Stimulated activated CD4-positive, alpha-beta T cell treated with anti-CD3 and anti-CD28 coated beads, Interleukin-4, amount 100 ng/mL, for 4 hours (primary cell): ENCODE measurements at places on chromosomes 4 and X.

- no peak for DNase-seq
These were observed 78.7 kb upstream of the DCLK2 start for GRCh38 chr4:149999485-150000074.

DNA sequence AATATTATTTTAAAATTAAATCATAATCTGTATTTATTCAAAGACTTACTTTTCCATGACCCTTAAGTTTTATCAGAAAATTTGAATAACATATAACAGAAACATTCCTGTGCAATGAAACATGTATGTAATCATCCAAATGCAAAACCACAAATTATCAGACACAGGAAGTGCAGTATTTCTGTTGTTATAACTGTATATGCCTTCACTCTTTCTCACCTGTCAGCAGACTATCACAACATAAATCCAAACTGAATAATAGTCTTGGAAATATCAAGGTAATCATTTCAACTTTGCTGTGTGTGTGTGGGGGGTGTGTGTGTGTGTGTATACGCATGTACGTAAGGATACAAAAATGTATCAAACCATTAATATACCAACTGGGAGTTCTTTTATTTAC, 285.9 kb downstream of the SLC7A11 start:
- DNase-seq: no peak

- no peak for DNase-seq
These were observed 1958.6 kb downstream of the C4orf33 start for GRCh38 chr4:131054489-131055019.

DNA sequence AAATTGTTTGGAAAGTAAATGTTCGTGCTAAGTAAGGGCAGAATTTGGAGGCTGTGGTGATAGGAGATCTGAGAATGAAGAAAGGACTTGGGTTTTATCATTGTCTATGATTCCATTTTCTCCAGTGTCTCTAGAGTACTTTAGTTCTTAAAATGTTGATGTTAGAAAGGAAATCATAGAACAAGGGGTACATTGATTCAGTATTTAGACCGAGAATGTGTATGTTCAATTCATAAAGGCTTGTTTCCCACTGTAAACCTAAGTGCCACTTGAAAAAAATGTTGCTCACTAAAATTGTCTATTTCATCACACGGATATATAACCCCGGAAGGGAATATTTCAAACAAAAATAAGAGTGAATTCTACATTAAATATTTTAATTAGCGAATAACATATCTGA, 159.3 kb upstream of the ETNPPL start:
- no peak for DNase-seq

GRCh38 chr4:164536814-164537213, 217.1 kb upstream of the SMIM31 start:
- no peak for DNase-seq

DNA sequence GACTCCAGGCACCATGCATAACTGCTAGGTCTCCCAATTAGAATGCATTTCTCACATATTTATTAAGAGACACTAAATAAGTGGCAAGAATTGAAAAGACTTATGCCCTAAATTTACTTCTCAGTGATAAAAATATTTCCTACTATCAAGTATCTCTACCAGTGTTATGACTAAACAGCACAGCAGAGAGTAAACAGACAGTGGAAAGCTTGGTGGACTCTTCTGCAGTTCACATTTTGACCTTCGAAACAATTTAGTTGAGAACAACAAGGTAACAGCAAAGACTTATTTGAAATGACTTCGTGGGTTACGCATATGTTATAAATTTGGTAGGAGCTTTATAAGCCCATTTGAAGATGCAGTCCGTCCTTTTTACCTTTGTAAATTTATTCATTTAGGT, 16.3 kb upstream of the MAML3 start:
- DNase-seq: no peak

DNA sequence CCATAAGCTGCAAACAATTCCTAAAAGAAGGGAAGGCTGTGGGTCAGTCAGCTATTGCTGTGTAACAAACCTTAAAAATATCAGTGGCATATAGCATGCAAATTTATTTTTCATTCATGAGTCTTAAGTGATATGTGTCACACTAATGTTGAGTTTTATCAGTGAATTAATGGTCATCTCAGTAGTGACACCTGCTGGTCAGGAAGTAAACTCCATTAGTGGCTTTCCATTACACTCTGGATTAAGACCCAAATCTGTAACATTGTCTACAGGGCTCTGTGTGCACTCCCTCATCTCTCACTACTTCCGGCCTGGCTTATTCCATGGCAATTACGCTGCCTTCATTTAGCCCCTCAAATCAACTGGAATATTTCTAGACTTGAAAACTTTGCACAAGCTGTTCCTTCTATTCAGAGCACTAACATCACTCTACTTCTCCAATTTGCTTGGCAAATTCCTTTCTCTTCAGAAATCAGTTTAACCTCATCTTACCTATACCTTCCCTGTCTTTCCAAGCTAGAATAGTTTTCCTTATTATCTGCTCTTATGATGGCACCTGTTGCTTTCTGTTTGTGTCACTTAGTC, 217.3 kb upstream of the TAPT1 start:
- no peak for DNase-seq

DNA sequence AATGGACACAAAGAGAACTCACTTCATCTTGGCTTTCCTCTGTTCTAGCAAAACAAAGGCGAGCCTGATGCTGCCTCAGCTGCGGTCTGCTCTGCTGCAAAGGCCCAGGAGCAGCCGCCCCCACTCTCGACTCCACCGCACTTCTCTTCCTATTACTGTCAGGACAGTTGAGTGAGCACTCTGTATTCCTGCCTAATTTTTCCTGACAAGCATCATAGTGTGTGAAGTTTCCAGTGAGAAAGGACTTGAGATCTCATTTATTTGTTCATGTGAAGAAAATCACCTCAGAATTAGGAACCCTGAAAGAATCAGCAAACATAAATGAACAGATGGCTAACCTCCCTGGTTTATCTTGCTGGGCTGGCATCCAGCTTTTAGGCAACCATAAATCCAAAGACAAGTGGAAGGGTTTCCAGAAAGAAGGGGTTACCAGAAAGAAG, 15.6 kb downstream of the SCARB2 start:
- no peak for DNase-seq

GRCh38 chrX:15815779-15816437, 25.6 kb downstream of the ZRSR2 start:
- peak; percentile 7 for DNase-seq

DNA sequence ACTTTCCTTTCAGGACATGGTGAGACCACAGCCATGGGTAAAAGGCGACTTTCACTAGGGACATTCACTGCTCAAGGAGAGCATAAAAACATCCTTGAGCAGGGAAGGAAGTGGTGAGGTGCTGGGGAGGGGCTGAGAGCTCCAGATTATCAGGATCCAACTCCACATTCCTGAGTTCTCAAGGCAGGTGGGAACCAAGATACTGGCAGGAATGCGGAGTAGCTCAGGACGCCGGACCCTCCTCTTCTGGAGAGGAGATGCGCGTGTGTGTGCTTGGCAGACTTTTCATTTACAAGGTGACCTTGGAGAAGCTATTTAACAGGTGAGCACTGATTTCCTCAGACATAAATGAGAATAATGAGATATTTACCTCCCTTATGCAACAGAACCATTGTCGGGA, 41.3 kb upstream of the TXK start:
- no peak for DNase-seq

DNA sequence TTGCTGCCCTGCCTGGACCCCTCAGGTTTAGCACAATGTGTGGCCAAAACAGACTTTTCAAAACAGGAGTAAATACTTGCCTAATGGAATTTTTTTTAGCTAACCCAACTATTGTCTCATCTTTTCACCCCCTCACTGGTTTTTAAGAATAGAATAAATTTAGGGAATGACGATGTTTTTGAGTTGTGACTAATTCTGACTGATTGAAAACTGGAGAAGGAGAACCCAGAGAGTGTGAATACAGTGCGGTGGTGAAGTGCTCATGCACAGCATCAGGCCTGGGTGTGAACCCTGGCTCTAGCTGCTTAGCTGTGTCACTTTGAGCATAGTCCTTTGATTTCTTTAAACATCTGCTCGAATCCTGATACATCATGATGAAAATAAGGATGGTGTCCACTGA, 10.5 kb downstream of the ANTXR2 start:
- DNase-seq: no peak

- DNase-seq: no peak
These were observed 45.1 kb downstream of the PRPS1 start for GRCh38 chrX:107673431-107673830.

DNA sequence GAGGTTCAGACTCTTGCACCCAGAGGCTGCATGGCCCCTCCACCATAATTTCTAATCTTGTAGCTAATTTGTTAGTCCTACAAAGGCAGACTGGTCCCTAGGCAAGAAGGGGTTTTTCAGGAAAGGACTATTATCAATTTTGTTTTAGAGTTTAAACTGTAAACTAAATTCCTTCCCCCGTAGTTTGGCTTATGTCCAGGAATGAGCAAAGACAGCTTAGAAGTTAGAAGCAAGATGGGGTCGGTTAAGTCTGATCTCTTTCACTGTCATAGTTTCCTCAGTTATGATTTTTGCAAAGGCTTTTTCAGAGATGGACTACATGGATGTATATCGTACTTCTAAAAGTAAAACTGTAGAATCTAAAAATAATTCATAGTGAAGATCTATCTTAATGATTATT, 258.1 kb upstream of the IL1RAPL1 start:
- DNase-seq: no peak

- DNase-seq: no peak
These were observed 90.2 kb downstream of the NHS start for GRCh38 chrX:17465201-17465600.

DNA sequence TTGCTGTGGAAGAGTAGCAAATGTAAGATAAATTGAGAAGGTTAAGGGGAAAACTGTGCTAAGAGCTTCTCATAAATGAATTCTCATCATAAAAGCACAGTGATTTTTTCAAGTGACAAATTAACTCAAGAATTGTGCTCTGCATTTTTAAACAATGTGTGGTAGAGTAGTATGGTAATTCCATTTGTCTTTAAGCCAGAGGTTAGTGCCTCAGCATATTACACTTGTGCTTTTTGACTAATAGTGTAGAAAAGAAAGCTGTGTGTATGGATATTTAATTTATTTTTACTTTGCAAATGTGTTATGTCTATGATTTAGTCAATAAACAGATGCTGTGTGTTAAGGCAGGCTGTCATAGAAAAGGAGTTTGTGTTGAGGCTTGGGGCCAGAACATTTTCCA, 61.0 kb downstream of the FHIP1A start:
- DNase-seq: no peak

DNA sequence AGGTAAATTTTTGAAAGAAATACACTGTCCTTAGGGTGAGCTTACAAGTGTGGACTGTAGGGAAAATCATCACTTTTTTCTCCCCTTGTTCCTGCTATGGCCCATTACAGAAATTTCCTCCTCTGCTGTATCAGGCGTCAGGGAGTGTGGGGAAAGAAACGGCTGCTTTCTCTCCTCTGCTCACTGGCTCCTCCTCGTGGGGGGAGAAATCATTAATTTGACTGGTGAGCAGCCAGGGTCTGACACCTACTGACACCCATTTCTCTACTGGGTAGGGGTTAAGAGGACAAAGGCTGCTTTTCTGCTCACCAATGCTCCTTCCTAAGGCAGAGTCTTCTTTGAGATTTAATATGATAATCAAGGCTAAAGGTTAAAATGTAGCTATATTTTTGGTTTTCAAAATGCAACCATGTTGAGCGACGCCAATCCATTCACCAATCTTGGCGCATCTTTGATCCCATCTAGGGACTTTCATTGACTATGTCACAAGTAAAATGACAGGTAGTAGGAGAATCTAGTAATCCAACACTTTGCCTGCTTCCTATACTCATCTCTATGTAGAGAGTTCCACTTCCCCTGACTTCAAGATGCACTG, 25.1 kb downstream of the SETD7 start:
- DNase-seq: peak; percentile 29

- DNase-seq: no peak
These were observed 2.8 kb downstream of the SFRP2 start for GRCh38 chr4:153785910-153786721.

DNA sequence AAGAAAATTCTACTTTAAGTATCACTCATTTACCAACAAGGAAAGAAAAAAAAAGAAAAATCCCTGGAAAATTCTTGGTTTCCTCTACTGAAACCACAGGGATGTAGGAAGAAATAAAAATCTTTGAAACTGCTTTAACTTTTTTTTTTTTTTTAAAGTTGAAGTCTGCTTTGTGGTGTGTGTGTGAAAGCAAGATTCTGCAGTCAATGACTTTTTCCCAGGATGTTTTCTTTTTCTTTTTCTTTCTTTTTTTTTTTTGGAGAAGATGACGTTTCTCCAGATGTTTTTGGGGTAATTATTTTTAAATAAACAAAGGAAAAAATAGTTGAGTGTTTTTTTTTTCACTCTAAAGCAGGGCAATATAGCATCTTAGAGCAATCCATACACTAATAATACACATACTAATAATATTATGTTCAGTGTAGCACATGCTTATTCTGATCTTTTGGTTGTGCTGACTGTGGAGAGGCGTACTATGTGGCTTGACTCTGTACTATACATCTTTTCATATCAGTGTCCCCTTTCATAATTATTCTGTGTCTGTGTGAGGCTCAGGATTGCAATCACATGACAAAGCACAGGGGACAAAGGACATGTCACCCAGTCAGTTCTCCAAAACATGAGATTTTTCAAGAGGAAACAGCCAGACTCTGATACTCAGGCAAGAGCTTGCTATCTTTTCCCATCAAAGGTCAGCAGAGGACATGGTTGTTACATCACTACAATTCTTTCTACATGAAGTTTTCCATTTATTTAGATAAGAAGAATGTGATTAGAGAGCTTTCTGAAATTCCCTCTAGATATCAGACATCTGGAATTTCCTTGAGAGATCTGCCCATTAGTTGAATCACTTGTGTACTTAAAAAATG, 111.0 kb downstream of the PDE5A start:
- DNase-seq: no peak

- no peak for DNase-seq
These were observed 50.5 kb downstream of the TBC1D14 start for GRCh38 chr4:6960154-6960553.

GRCh38 chr4:112726041-112726440, 89.1 kb downstream of the LARP7 start:
- no peak for DNase-seq

DNA sequence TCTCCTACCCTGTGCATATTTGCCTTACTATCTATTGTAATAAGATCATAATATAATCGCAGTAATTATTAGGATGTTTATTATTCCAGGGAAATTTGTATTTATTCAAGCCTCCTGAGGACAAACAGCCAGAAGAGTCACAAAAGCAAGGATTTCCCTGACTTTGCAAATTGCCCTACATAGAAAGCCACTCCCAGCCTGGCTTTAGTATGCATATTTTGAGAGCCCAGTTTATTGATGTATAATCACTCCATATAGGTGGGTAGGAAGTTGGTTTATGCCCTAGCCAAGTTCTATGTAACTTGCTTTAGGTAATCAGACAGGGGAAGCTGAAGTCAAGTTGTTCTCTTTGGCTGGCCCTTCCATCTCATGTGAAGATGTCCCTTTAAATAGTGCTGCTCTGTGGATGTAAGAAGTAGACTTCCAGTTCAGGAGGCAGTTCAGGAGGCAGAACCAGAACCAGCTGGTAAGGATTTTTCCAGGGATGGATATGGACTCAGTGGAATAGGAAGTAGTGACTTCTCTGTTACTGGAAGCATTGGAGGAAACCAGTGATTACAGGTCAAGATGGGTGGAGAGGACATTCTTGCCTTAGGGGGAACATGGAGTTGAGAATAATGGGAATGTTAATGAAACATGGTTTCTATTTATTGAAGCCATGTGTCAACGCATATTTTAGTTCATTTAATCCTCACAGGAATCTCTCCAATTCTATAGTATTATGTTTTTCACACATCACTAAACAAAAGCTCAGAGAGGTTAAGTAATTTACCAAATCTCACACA, 70.5 kb upstream of the KIT start:
- DNase-seq: no peak

GRCh38 chr4:33465565-33465964, 2745.4 kb downstream of the PCDH7 start:
- DNase-seq: no peak

GRCh38 chr4:127449449-127449848, 183.3 kb upstream of the INTU start:
- DNase-seq: no peak
